ENCODE measurements at places on chromosomes 3 and 15.
A peak's percentile ranks its signal among the peaks of the same experiment; 100 is the strongest.

GRCh38 chr15:67843571-67844387 is 3.9 kb upstream of the RNU6-1 start:
- no peak for DNase-seq

GRCh38 chr3:160698599-160699195 is 21.7 kb downstream of the ARL14 start:
- no peak for DNase-seq

- DNase-seq: peak; percentile 31
Observed at GRCh38 chr15:62758126-62758951, 284.2 kb upstream of the TPM1 start.

- no peak for DNase-seq
Observed at GRCh38 chr3:146504498-146505197, 35.3 kb upstream of the PLSCR2 start.

GRCh38 chr3:188026191-188026968 is 127.6 kb upstream of the LPP start:
- no peak for DNase-seq

- DNase-seq: no peak
Observed at GRCh38 chr3:40768536-40768935, 243.8 kb downstream of the ZNF621 start.

- no peak for DNase-seq
Observed at GRCh38 chr3:149647812-149648211, 10.0 kb downstream of the WWTR1 start.

GRCh38 chr3:134330883-134331810 is 43.1 kb downstream of the AMOTL2 start:
- no peak for DNase-seq

GRCh38 chr3:107986505-107986904 is 104.3 kb downstream of the CD47 start:
- DNase-seq: no peak

- DNase-seq: no peak
Observed at GRCh38 chr3:13281507-13282357, 138.4 kb downstream of the NUP210 start.

- no peak for DNase-seq
Observed at GRCh38 chr3:121665488-121665887, 4.8 kb upstream of the HCLS1 start.

DNA sequence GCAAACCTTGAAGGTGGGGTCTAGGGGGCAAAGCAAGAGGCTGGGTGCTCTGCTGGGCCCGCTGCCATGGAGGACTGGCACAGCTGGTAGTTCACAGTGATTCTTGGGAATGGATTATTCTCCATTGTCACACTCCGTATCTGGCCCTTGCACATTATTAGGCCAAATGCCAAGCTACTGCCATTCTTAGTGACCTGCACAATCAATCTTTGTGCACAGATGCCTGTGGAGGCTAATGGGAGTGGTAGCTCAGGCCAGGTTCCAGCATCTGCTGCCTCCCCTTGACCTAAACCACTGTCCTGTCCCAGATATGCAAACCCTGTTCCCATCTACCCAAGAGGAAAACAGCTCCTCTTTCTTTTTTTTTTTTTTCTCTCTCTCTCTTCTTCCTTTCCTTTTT is 67.5 kb downstream of the TIPARP start:
- no peak for DNase-seq

DNA sequence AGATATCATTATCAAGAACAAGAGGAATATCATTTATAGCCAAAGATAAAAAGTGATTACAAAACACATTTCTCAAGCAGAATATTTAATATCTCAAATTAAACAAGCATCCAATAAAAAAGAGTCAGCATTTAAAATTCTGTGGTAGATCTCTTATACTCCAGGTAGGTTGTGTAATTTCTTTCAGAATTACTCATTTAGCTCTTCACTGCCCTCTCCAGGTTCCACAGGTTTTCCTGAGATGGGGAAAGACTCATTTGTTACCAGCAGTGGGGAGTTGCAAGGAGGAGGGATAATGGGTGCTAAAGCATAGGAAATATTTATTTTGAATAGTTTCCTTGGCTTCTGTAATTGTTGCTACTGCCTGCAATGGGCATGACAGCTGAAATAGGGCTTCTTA is 83.1 kb upstream of the RASGRP1 start:
- DNase-seq: no peak

GRCh38 chr3:131110087-131110486 is 83.4 kb downstream of the NEK11 start:
- no peak for DNase-seq

GRCh38 chr3:192842138-192842537 is 75.5 kb downstream of the MB21D2 start:
- no peak for DNase-seq

DNA sequence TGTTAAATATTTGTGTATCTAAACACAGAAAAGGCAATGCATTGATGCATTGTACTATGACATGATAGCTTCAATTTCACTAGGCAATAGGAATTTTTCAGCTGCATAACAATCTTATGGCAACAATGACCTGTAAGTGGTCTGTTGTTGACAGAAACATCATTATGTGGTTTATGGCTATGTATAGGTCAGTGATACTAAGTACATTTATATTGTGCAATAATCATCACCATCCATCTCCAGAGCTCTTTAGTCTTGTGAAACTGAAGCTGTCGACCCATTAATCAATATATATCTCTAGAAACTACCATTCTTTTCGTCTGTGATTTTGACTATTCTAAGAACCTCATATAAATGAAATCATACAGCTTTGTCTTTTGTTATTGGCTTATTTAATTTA is 200.1 kb upstream of the ZNF717 start:
- no peak for DNase-seq

DNA sequence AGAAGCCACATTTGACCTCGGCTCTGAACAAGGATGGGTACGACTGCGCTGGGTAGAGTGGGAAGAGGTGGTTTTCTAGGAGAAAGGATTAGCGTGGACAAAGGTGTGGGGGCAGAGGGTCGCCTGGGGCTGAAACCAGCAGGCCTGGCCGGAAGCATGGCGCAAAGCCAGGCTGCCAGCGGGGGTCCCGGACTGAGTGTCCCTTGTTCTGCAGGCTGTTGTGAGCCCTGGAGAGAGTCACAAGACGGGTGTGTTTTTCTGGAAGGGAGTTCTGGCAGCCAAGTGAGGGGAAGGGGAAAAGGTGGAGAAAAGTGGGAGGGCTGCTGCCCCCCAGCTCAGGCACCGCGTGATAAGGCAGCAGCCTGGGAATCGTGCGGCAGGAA is 98.5 kb upstream of the MEF2A start:
- no peak for DNase-seq

- no peak for DNase-seq
Observed at GRCh38 chr15:59138243-59138642, 33.3 kb downstream of the CCNB2 start.

DNA sequence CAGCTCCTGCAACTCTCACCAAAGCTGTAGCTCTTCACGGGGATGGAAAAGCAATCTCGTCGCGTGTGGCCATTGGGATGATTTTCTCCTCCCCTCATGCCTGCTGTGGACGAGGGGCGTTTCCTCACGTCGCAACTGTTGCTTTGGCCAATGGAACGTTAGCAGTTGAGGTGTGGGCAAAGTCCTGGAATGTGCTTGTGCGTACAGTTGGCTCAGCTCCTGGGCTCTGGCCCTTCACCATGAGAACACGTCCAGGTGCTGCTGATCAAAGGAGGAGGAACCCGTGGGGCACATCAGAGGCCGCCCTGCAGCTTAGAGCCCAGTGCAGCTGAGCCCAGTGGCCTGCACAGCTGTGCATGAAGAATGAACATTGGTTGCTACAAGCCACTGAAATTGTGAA is 186.1 kb downstream of the TJP1 start:
- no peak for DNase-seq

- DNase-seq: no peak
Observed at GRCh38 chr15:85621094-85621493, 173.6 kb downstream of the KLHL25 start.

GRCh38 chr15:28904541-28905315 is 19.0 kb downstream of the APBA2 start:
- DNase-seq: no peak

DNA sequence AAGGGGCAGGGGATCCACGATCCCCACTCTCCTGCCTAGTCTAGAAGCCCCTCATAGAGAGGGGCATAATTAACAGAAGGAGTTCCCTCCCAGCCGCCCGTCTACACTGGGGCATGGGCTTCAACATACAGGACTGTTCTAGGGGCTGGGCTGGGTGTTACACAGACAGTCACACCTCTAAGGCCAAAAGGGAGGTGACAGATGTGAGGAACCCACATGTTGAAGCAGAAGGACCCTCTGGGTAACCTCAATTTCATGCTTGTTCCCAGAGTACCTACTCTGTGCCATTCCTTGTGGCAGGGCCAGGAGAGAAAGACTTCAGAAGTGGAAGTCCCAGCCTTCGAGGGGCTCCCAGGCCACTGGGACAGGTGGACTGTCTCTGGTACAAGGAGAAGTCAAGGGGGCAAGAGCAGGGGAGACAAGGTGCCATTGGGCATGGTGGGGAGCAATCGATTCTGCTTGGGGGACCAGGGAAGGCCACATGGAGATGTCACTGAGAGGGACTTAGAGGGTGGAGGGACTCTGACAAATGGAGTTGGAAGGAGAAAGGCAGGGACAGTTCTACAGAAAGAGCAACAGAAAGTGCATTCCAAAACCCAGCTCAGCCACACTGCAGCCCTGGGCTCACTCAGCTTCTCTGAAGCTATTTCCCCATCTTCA is 71.3 kb downstream of the CPN2 start:
- no peak for DNase-seq

- DNase-seq: no peak
Observed at GRCh38 chr3:15553749-15554148, 32.2 kb upstream of the COLQ start.

DNA sequence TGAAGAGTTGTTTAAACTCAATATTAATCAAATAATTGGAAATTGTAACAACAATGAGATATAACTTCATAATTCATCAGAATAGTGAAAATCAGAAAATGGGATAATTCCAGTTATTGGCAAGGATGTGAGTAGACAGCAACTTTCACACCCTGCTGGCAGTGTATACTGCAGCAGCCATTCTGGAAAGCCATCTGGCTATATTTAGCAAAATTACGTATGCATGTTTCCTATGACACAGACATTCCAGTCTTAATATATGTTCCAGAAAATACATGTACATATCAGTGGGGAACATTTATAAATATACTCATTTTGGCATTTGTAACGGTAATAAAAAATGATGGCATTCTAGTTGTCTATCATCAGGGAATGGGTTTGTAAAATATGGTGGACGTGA is 564.1 kb downstream of the GBE1 start:
- DNase-seq: no peak

GRCh38 chr3:16412192-16412800 is 101.2 kb downstream of the RFTN1 start:
- no peak for DNase-seq

DNA sequence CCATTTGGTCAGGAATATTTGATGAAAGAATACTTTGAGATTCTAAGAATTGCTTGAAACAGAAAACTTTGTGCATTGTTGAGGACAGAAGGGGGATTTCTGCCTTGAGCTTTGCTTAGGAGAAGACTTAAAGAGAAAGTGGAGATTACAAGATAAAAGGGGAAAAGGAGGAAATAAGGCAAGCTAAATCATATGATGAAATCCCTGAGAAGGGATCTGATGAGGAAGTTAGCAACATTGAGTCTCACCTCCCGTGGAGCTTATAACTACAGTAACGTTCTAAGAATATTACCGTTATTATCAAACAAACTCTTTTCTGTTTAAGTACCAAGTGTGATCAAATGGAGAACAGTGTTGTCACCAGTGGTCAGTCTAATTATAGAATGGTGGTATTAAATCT is 414.7 kb upstream of the NAALADL2 start:
- DNase-seq: no peak

DNA sequence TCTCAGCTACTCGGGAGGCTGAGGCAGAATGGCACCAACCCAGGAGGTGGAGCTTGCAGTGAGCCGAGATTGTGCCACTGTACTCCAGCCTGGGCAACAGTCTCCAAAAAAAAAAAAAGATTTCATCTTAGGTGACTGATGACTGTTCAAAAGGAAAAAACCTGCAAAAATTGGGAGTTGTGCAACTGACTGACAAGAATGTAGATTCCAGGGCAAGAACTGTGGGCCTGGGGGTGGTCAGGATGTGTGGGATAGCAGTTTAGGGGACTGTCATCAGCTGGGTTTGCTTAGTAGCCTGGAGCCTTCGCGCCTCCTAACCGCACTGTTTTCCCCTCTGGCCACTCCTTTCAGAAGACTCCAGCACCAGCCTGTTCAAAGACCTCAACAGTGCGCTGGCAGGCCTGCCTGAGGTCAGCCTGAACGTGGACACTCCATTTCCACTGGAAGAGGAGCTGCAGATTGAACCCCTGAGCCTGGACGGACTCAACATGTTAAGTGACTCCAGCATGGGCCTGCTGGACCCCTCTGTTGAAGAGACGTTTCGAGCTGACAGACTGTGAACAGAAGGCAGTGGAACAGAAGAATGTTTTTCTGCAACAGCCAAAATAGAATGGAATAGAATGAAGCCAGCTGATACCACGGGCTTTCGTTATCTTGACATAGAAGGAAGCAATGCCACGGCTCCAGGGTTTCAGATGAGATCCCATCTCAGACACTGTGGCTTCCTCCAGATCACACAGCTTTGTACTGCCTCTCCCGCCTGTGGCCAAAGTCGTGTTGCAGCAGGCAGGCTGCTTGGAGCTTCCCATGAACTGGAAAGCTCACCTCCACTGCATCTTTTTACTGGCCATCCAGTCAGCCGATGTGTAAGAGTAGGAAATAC is 75.3 kb upstream of the BLM start:
- no peak for DNase-seq

DNA sequence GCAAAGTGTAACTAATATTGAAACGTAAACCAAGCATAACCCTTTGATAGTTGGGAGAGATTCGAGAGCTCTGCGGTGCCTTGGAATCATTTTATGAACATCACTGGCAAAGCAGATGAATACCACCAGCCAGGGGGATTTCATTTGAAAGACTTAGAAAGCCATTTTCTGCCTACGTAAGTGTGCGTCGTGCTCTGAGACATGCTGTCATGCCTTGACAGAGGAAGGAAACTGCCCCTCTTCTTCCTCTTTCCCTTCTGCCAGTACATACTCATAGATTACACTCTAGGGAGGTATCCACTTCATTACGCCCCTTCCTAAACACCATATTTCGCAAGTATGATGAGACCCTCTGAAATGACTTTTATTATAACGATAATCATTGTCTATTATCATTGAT is 3.3 kb upstream of the MTHFS start:
- DNase-seq: no peak
